ENCODE measurements at places on chromosomes 3 and 15. TPM values are rescaled to one million over a fixed set of nuclear protein-coding genes. Genes with fewer than 3 reads are reported as not detected.

DNA sequence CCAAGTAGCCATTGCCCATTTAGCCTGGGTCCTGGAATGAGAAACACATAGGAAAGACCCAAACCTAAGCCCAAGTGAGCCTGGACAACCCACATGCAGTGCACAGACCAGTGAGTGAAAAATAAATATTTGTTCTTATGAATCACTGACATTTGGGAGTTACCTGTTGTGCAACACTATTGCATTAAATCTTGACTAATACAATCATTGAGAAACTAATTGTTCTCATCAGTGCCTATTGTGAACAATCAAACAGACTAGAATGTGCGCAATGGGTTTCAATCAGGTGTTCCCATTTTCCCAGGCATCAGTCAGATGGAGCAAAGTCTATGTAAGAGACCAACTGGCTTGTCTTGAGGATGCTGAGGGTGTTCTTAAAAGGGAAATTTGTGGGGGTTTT, 54.7 kb upstream of the CNOT10 start:
- no peak for DNase-seq

- no peak for DNase-seq
Measured at GRCh38 chr3:15443826-15444524, 16.6 kb downstream of the EAF1 start.

PLCL2 gene
- 5.6 TPM for total RNA-seq

- no peak for DNase-seq
Measured at GRCh38 chr3:180882115-180882514, 30.4 kb upstream of the FXR1 start.

DNA sequence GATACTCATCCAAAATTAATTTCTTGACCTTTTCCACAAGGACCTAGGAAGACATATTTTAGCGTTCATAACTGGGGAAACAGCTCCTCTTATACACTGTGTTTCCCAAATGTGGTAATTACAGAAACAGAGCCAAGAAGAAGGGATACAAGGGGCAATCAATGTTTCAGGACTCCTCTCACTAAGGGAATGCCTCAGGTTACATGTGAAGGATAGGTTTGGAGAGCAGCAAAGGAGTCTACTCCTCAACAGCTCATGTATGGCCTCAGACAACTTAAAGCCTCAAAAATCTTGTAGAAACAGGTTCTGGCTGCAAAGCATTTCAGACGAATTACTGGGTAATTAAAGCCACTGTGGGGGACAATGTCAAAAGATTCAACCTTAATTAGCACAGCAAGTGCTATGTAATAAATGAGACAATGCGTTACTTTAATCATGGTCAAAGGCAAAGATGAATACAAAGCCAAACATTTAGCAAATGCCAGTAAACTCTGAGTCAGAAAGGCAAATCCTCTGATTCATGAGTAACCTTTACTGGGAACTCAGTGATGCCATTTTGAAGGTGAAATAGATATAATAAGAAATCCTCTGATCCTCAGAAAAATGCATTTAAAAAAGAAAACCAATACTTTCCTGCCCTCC, 1111.2 kb downstream of the TUSC7 start:
- no peak for DNase-seq

DMXL2 gene
- 23.6 TPM for total RNA-seq

Measured in vagina (tissue), 2 donors.